Adrenal gland (tissue), 19 donors: ENCODE measurements at places on chromosomes 12 and 14. TPM values are rescaled to one million over a fixed set of nuclear protein-coding genes. Genes with fewer than 3 reads are reported as not detected.

FOXN4 gene
- total RNA-seq = 0.22 TPM

PTGER2 gene
- 1.1 TPM for total RNA-seq

GRCh38 chr12:57868851-57869268 lies 22.3 kb upstream of the CTDSP2 start:
- no peaks in the 10 kb centered on the region for H3K36me3 ChIP-seq
- H3K27ac ChIP-seq = no peak overlapping the region
- H3K27me3 ChIP-seq = no peaks in the 10 kb centered on the region
- no peak overlapping the region for H3K4me3 ChIP-seq

DNA sequence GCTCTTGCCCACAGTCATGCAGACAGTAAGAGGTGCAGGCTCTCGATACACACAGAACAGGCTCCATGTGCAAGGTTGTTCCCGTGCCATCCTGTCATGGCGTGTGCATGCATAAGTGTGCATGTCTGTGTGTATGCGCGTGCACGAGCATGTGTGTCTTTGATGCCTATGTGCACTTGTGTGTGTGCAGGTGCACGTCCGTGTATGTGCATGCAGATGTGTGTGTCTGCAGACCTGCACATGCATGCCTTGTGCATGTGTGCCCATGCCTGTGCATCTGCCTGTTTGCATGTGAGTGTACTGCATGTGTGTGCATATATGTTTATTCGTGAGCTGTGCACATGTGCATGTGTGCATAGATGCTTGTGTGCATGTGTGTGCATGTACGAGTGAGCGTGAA lies 309.8 kb downstream of the TMEM121 start:
- H3K27ac ChIP-seq = no peak overlapping the region
- no peak overlapping the region for H3K4me3 ChIP-seq
- H3K36me3 ChIP-seq = no peaks in the 10 kb centered on the region
- no peak for DNase-seq

- H3K27me3 ChIP-seq = no peaks in the 10 kb centered on the region
- H3K4me1 ChIP-seq = peaks cover 8% of the 10 kb centered on the region
- no peak overlapping the region for H3K27ac ChIP-seq
- no peaks in the 10 kb centered on the region for H3K36me3 ChIP-seq
- no peak for DNase-seq
These were observed 19.0 kb downstream of the DIP2B start for GRCh38 chr12:50523772-50524171.

GRCh38 chr12:30829876-30830275 lies 75.1 kb upstream of the CAPRIN2 start:
- H3K27me3 ChIP-seq = no peaks in the 10 kb centered on the region
- H3K36me3 ChIP-seq = no peaks in the 10 kb centered on the region
- no peak overlapping the region for H3K27ac ChIP-seq
- H3K4me3 ChIP-seq = no peak overlapping the region
- DNase-seq = no peak

DNA sequence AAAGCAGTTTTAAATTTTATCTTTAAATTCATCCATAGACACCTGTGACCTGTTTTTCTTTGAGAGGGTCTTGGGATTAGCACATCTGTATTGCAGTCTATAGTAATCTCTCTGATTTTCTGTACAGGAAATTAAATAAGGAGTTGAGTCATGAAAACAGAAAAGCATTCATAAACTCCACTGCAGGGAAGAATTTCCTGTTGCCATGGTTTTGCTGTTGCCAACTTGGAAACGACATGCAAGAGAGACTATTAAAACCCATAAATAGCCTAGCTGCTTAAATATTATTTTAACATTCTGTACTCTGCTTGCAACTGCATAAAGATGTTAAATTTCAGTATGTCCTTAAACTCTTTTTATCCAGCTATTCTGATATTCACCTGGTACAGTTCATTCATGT lies 281.0 kb upstream of the RGS6 start:
- no peak overlapping the region for H3K4me3 ChIP-seq
- no peaks in the 10 kb centered on the region for H3K36me3 ChIP-seq
- H3K27me3 ChIP-seq = no peaks in the 10 kb centered on the region
- no peak overlapping the region for H3K27ac ChIP-seq
- peak; percentile 38 for DNase-seq

DNA sequence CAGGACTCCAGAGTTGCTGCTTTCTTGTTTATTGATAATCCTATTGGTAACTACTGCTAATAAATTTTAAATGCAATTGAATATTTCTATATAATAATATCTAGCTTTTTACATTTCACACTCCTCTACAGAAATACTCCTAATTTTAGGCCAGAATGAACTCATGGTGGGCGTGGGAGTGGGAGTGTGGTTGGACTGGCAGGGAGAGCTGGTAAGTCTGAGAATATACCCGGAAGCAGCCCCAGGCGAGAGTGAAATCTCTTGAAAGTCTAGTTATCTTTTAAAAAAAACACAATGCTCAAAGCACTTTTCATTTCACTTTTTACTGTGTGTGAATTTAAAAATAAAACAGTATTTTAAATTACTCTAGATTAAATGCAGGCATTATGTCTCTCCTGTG lies 4.7 kb downstream of the TMEM263 start:
- no peaks in the 10 kb centered on the region for H3K36me3 ChIP-seq
- no peak overlapping the region for H3K27ac ChIP-seq
- DNase-seq = no peak
- H3K4me1 ChIP-seq = peaks cover 31% of the 10 kb centered on the region

DNA sequence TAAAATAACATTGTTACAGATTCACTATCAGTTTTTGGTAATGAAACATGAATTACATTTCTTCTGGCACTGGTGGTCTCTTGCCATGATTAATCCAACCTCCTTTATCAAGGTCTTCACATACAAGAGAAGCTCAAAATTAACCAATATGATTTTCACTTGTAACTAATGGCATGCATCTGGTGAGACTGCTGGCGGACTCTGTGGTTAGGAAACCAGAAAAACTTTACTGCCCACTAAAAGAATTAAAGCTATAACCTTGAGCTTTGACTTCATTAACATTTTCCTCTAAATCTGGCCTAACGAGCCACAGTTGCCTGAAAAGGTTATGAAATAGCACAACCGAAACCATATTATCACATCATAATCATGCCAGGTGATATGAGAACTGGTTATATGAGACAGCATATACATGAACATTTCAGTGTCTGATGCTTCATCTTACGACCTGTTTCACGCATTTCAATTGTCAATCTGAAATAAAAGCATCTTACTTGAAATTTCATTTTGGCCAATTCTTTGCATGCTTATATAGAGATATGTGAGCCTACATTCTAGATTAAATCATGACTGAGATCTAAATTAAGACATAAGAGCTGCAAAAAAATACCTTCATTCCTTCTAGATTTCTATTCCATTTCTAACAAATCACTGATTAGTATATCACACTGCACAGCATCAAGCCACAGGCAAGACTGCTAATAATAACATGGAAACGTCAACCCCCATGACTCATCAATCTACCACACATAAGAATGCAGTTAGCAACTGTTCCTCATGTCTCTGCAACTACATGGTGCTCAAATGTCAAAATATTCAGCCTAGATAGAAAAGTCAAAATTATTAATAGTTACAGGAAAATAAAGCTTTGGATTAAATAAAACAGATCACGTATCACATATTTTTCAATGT lies 89.3 kb downstream of the OSBPL8 start:
- no peaks in the 10 kb centered on the region for H3K27me3 ChIP-seq
- no peaks in the 10 kb centered on the region for H3K4me1 ChIP-seq
- no peak overlapping the region for H3K4me3 ChIP-seq
- no peaks in the 10 kb centered on the region for H3K36me3 ChIP-seq
- no peak for DNase-seq
- no peak overlapping the region for H3K27ac ChIP-seq

DNA sequence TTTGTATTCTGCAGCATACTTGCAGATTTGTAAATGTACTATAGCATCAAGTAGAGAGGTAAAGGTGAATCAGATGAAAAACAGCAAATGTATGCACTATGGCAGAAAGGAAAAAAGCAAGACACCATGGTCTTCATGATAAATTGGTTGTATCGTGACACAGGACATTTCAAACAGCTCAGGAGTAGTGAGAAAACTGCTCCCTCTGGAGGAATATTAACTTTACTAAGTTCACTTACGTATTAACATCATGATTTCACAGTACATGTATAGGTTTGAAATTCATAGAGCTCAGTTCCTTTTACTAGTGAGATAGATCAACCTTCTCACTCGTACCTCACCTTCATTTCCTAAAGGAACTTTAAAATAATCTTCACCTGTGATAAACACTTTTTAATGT lies 6.5 kb downstream of the MBIP start:
- H3K4me1 ChIP-seq = peaks cover 39% of the 10 kb centered on the region
- H3K27ac ChIP-seq = no peak overlapping the region
- no peaks in the 10 kb centered on the region for H3K27me3 ChIP-seq
- H3K4me3 ChIP-seq = no peak overlapping the region
- H3K36me3 ChIP-seq = peaks cover 27% of the 10 kb centered on the region
